ENCODE measurements at places on chromosomes 12 and 14.

GRCh38 chr12:4379405-4379804, at the start of gene FGF23:
TSS of gene FGF23 (minus strand) at chr12:4379712. CDS start at chr12:4379582, 130 bp downstream.
- H3K4me1 ChIP-seq = no peaks in the 10 kb centered on the region
- H3K4me3 ChIP-seq = no peak within 1 kb of the TSS
- H3K27ac ChIP-seq = no peak within 1 kb of the TSS
- DNase-seq = no peak

- H3K36me3 ChIP-seq = no peaks in the 10 kb centered on the region
- no peak for DNase-seq
- H3K4me3 ChIP-seq = no peak overlapping the region
- H3K4me1 ChIP-seq = peaks cover 15% of the 10 kb centered on the region
These were observed 50.6 kb downstream of the TEAD4 start for GRCh38 chr12:3009780-3010179.

DNA sequence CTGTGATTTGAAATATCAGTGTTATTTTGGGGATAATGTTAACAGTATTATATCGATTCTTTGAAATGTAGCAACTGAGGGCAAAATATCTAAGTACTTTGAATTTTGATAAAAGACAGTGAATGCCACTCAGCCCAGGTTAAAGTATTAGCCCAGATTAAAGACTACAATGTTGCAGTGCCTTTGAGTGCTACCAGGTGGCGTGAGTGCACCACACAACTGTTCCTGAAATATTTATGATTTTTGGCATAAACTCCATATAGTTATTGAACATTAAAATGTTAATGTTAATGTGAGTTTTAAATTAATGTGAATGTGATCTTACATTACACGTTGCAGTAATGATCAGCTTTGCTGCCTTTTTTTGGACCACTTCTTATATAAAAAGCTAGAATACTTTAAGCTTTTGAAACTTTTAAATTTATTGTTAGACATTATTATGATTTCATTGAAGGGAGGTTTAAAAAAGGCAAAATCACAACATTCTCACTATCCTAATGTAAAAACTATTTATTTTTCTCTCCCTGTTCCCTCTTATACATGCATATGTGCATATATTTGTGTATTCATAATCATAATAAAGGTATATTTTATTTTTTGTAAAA, 22.5 kb downstream of the MRPS35 start:
- no peak for DNase-seq
- no peak overlapping the region for H3K27ac ChIP-seq

- no peak overlapping the region for H3K4me3 ChIP-seq
- no peaks in the 10 kb centered on the region for H3K27me3 ChIP-seq
- DNase-seq = peak; percentile 59
- H3K4me1 ChIP-seq = peaks cover 22% of the 10 kb centered on the region
- peak overlapping the region; percentile 38 for H3K27ac ChIP-seq
These were observed 82.5 kb downstream of the SH2B3 start for GRCh38 chr12:111488271-111488670.

DNA sequence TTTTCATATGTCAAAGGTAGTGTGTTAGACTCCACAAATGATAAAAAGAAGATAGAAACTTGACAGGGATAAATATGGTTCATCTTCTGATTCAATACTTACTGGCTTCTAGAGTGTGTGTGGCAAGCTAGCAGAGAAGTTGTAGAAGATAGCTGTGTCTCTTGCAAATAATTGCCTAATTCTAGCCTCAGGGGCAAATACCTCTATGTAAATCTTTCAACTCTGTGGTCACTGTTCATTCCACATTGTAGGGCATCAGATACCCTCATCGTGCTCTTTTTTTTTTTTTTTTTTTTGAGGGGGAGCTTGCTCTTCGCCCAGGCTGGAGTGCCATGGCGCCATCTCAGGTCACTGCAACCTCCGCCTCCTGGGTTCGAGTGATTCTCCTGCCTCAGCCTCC, 1.7 kb downstream of the OLR1 start:
- H3K4me1 ChIP-seq = no peaks in the 10 kb centered on the region
- DNase-seq = no peak
- no peaks in the 10 kb centered on the region for H3K27me3 ChIP-seq
- H3K4me3 ChIP-seq = no peak overlapping the region

- H3K27ac ChIP-seq = no peak overlapping the region
- no peaks in the 10 kb centered on the region for H3K4me1 ChIP-seq
- H3K4me3 ChIP-seq = no peak overlapping the region
- H3K27me3 ChIP-seq = no peaks in the 10 kb centered on the region
- DNase-seq = peak; percentile 4
These were observed 94.2 kb downstream of the LLPH start for GRCh38 chr12:66036317-66036716.

- no peak overlapping the region for H3K4me3 ChIP-seq
- H3K36me3 ChIP-seq = no peaks in the 10 kb centered on the region
- no peaks in the 10 kb centered on the region for H3K27me3 ChIP-seq
- H3K4me1 ChIP-seq = no peaks in the 10 kb centered on the region
These were observed 8.0 kb upstream of the EIF5 start for GRCh38 chr14:103326078-103326477.

DNA sequence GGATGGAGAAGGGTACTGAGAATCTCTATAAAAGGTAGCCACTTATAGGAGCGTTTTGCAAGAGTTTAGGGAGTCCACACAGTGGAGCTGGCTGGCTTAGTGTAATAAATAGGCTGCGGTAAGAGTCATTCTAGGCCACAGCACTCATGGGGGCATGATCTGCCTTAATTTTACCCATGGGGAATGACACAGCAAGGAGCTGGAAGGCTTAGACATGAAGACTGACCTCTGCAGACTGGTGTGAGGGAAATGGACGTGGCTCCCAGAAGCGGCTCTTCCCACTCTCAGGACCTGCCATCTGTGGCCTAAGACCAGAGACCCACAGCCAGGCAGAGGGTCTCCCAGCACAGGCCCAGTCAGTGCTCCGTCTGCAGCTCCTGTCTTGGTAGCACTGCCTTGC, 173.3 kb downstream of the PPM1H start:
- H3K4me1 ChIP-seq = peaks cover 7% of the 10 kb centered on the region
- H3K27me3 ChIP-seq = no peaks in the 10 kb centered on the region
- DNase-seq = peak; percentile 41

GRCh38 chr12:118959348-118959747, 22.0 kb upstream of the SRRM4 start:
- DNase-seq = no peak
- no peaks in the 10 kb centered on the region for H3K4me1 ChIP-seq
- H3K36me3 ChIP-seq = no peaks in the 10 kb centered on the region
- no peak overlapping the region for H3K27ac ChIP-seq
- H3K4me3 ChIP-seq = no peak overlapping the region

DNA sequence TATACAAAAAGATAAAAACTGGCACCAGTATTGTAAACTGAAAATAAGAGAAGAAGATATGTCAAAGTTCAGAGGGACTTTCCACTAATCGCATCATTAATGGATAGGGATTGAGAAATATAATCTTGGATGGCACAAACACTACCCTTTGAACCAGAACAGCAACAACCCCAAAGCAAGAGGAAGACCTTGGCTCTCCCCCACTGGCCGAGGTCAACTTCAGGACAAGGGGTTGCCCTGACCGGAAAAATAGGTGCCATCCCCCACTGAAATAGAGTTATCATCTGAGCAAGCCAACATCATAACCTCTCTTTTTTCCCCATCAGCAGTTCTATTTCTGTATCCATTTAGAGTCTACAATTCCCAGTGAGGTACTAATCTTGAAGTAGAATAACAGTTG, 72.4 kb upstream of the PCED1B start:
- no peaks in the 10 kb centered on the region for H3K36me3 ChIP-seq
- no peak overlapping the region for H3K4me3 ChIP-seq
- no peaks in the 10 kb centered on the region for H3K27me3 ChIP-seq
- no peak for DNase-seq

- no peak overlapping the region for H3K27ac ChIP-seq
- no peak overlapping the region for H3K4me3 ChIP-seq
- no peaks in the 10 kb centered on the region for H3K36me3 ChIP-seq
- no peak for DNase-seq
- H3K27me3 ChIP-seq = no peaks in the 10 kb centered on the region
These were observed 63.9 kb downstream of the SYT1 start for GRCh38 chr12:78928200-78929074.

GRCh38 chr12:60501124-60501729, 905.4 kb downstream of the SLC16A7 start:
- no peaks in the 10 kb centered on the region for H3K4me1 ChIP-seq
- H3K36me3 ChIP-seq = no peaks in the 10 kb centered on the region
- no peak overlapping the region for H3K27ac ChIP-seq
- H3K27me3 ChIP-seq = no peaks in the 10 kb centered on the region

DNA sequence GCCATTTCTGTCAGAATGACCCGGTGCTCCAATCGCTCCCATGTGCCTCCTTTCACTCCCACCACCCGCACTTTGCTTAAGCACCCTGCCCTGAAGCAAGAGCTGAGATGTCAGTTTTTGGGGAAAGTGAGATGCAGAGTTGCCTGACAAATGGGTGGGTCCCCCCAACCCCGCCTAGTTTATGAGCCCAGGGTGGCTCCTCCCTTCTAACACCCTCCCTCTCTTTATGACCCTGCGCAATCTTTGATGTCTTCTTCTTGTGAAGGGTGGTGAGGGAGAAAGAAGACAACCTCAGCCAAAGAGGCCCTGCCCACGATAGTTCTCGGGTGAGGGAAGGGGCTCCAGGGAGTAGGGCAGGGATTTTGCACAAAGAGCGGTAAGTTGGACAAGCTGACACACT, 89.5 kb upstream of the HOXC13 start:
- H3K27ac ChIP-seq = no peak overlapping the region
- no peak overlapping the region for H3K4me3 ChIP-seq
- no peaks in the 10 kb centered on the region for H3K36me3 ChIP-seq

DNA sequence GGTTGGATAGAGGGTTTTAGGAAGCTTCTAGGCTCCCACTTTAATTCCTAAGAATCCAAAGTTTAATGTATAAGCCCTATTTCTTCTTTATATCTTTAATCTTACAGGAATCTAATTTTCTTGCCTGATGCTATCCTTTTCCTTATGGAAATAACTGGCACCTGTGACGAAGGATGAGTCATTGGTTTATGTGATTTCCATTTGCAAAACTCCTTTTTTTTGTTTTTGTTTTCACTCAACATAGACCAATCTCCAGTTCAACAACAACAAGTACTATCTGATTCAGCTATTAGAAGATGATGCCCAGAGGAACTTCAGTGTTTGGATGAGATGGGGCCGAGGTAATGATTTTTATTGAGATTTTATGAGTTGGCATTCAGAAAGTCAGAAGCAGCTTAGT, 6.8 kb downstream of the PARP2 start:
- no peak for DNase-seq
- no peaks in the 10 kb centered on the region for H3K27me3 ChIP-seq
- H3K27ac ChIP-seq = no peak overlapping the region

- peak; percentile 22 for DNase-seq
- no peaks in the 10 kb centered on the region for H3K36me3 ChIP-seq
- no peaks in the 10 kb centered on the region for H3K27me3 ChIP-seq
- no peak overlapping the region for H3K4me3 ChIP-seq
- H3K27ac ChIP-seq = peak overlapping the region; percentile 92
These were observed 21.3 kb downstream of the TPCN1 start for GRCh38 chr12:113242560-113242959.

- no peak for DNase-seq
- no peaks in the 10 kb centered on the region for H3K4me1 ChIP-seq
- no peak overlapping the region for H3K27ac ChIP-seq
- peaks cover 4% of the 10 kb centered on the region for H3K27me3 ChIP-seq
These were observed 80.0 kb downstream of the NTF3 start for GRCh38 chr12:5511644-5512600.

DNA sequence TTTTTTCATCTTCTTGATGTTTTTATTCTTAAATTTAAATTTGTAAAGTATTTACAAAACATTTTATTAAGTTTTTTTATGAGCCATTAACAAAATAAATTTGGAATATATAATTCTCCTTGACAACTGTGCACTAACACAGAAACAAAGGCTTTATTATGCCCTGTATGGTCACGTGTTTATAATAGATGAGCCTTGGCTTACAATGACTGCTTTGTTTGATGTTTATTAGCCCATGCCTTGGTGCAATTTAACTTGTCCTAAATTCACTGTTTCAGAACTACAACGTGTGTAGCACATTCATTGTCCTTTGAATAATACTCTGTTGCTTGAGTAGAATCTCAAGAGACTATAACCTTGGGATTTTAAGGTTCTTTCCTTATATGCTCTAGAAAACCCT, 59.8 kb downstream of the CNTN1 start:
- no peaks in the 10 kb centered on the region for H3K36me3 ChIP-seq
- no peak overlapping the region for H3K27ac ChIP-seq
- H3K27me3 ChIP-seq = no peaks in the 10 kb centered on the region
- DNase-seq = no peak

DNA sequence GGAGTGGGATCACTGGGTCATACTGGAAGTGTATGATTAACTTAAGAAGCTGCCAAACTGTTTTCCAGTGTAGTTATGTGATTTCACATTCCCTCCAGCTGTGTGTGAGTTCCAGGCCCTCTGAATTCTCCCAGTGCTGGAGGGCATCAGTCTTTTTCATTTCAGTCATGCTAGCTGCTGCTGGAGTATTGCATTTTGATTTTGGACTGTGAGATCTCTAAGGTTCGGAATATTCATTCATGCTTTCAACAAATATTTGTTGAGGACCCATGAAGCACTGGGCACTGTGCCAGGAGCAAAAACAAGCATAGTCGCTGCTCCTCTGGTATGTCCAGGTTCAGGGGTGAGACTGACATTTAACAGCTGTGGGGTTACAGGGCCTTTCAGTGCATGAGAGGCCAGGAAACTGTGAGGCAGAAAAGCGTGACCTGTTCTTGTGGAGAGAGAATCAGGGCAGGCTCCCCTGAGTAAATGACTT, 133.2 kb downstream of the SCARB1 start:
- H3K36me3 ChIP-seq = no peaks in the 10 kb centered on the region
- no peak overlapping the region for H3K27ac ChIP-seq
- DNase-seq = no peak
- H3K4me3 ChIP-seq = no peak overlapping the region
- peaks cover 17% of the 10 kb centered on the region for H3K4me1 ChIP-seq

DNA sequence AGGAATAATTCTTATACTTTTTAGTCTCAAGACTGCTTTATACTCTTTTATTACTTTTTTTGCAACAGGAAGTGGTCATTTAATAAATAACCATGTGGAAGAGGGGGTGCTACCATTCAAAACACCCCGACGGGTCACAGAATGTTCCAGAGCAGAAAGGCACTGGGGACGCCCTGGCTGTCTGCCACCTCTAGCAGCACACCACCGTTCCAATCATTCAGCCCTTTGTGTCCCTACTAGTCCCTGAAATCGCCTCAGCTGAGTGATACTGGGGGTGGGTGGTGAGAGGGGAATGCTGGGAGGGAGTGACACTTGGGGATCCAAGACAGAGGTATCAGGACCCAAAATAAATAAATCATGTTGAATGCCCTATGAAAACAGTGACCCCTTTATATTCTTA, 52.4 kb downstream of the MON2 start:
- H3K4me1 ChIP-seq = no peaks in the 10 kb centered on the region
- no peak overlapping the region for H3K27ac ChIP-seq
- no peak overlapping the region for H3K4me3 ChIP-seq

- peaks cover 3% of the 10 kb centered on the region for H3K4me1 ChIP-seq
- DNase-seq = no peak
- H3K4me3 ChIP-seq = no peak overlapping the region
- H3K27me3 ChIP-seq = no peaks in the 10 kb centered on the region
- H3K36me3 ChIP-seq = no peaks in the 10 kb centered on the region
- no peak overlapping the region for H3K27ac ChIP-seq
These were observed 119.5 kb downstream of the PLEKHA5 start for GRCh38 chr12:19248929-19249602.

All from gastrocnemius medialis (tissue), 4 donors.